Body of pancreas (tissue), 4 donors: ENCODE measurements at places on chromosomes 11 and 22. TPM values are rescaled to one million over a fixed set of nuclear protein-coding genes. Genes with fewer than 3 reads are reported as not detected.

DNA sequence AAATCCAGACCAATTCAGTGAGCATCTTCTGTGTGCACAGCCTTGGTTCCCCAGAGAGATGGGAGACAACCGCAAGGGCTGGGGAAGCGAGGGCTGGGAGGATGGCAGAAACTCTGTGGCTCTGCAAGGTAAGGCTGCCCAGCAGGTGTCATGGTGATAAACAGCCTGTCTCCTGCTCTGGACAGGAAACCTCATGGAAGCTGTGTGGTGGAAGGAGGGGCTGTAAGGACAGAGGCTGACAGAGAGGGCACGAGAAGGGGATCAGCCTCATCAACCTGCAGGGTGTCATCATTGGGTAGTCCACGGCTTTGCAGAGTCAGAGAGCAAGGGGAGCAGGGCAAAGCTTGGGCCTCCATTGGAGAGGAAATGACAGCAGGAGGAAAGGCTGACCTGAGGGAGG is 138.4 kb upstream of the CADM1 start:
- no peaks in the 10 kb centered on the region for H3K4me1 ChIP-seq
- no peak overlapping the region for H3K4me3 ChIP-seq
- no peak for DNase-seq
- H3K27ac ChIP-seq: no peak overlapping the region
- no peaks in the 10 kb centered on the region for H3K36me3 ChIP-seq

DNA sequence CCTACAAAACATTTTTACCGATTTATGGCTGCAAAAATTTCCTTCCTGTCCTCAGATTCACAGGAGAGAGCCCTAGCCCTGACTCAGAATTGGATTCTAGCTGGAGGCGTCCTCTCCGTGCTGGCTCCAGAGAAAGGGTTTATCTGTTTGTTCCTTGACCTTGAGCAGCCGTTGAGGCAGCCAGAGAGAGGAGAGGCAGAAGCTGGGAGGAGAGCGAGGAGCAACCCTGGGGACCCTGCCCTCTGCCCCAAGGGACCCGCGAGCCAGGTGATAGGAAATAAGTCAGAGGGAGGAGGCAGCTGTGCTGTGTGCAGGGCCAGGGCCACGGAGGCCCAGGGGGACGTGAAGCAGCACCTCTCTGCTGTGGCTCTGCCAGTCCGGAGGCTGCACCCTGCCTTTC is 75.6 kb downstream of the IGLL1 start:
- H3K4me1 ChIP-seq: no peaks in the 10 kb centered on the region
- H3K27me3 ChIP-seq: no peaks in the 10 kb centered on the region
- no peak overlapping the region for H3K4me3 ChIP-seq
- no peaks in the 10 kb centered on the region for H3K36me3 ChIP-seq

DNA sequence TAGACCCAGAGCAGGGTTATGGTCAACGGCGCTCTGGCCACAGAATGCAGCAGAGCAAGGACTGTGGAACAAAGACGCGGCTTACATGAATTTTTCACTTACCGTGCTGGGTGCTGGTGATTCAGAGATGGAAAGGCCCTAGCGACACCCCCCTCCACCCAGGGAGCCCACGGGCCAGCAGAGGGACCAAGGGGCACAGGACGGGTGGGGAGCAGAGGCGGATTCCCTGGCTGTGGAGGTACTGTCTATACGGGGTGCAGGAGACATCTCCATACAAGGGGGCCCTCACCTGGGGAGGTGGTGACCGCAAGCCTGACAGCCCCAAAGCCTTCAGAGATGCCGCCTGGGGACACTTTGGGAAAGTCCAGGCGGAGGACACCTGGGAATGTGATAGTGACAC is 1.1 kb upstream of the SEPTIN5 start:
- H3K36me3 ChIP-seq: no peaks in the 10 kb centered on the region
- H3K4me3 ChIP-seq: no peak overlapping the region
- DNase-seq: no peak
- H3K27ac ChIP-seq: no peak overlapping the region

GRCh38 chr22:39873965-39874364 is 19.6 kb downstream of the ENTHD1 start:
- H3K27me3 ChIP-seq: no peaks in the 10 kb centered on the region
- H3K4me3 ChIP-seq: no peak overlapping the region
- H3K27ac ChIP-seq: no peak overlapping the region
- H3K36me3 ChIP-seq: no peaks in the 10 kb centered on the region

GRCh38 chr11:128310676-128311445 is 276.5 kb downstream of the ETS1 start:
- H3K4me1 ChIP-seq: no peaks in the 10 kb centered on the region
- no peak overlapping the region for H3K4me3 ChIP-seq
- DNase-seq: no peak
- H3K27ac ChIP-seq: no peak overlapping the region
- no peaks in the 10 kb centered on the region for H3K27me3 ChIP-seq
- H3K36me3 ChIP-seq: no peaks in the 10 kb centered on the region

DNA sequence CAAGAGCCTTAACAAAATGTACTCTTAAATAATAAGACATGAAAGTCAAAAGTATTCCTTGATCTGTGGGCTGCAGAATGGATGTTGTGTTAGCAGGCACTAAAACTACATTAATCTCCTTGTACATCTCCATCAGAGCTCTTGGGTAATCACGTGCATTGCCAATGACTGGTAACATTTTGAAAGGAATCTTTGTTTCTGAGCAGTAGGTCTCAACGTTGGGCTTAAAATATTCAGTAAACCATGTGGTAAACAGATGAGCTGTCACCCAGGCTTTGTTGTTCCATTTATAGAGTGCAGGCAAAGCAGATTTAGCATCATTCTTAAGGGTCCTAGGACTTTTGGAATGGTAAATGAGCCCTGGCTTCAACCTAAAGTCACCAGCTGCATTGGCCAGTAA is 152.9 kb downstream of the PKNOX2 start:
- no peak for DNase-seq
- H3K27ac ChIP-seq: no peak overlapping the region
- H3K4me1 ChIP-seq: peaks cover 14% of the 10 kb centered on the region

DNA sequence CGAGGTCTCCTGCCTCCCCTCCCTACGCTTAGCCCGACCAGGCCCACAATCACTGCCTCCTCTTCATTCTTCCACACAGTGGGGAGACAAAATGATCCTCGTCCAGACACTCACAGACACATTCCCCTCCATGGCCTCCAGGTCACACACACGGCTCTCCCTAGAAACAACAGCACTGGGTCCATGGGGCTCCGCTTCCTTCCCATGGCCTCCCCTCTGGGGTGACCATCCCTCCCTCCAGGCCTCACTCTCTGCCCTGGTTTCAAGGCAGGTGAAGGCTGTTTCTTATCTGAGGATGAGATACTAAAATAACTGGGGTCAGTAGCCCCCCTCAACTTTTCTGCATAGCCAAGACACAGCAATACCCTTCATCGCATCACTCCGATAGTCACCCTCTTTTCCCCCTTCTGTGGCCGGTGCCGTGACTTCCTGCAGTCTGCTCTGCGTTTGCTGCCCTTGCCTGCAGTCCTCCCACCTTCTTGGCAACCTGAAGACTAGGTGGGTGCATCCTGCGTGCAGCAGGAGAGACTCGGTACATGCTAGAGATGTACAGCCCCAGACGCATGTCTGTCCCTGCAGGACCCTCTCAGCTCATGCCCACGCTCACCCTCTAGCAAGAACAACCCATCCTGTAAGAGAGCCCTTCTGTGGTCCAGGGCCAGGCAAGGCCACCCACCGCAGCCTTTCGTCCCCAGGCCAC is 55.8 kb downstream of the CD6 start:
- H3K4me1 ChIP-seq: peaks cover 12% of the 10 kb centered on the region
- no peak for DNase-seq
- no peaks in the 10 kb centered on the region for H3K27me3 ChIP-seq
- H3K27ac ChIP-seq: no peak overlapping the region

The MRPL48 gene
- total RNA-seq: 17.9 TPM
